ENCODE measurements at places on chromosomes 2 and 18.

GRCh38 chr2:85647823-85648526 lies 20.0 kb downstream of the SFTPB start:
- no peak for DNase-seq

- peak; percentile 67 for DNase-seq
Observed at GRCh38 chr2:24659862-24660261, 133.3 kb downstream of the PTRHD1 start.

GRCh38 chr2:100977511-100977910 lies 24.6 kb upstream of the RPL31 start:
- no peak for DNase-seq

GRCh38 chr2:99715956-99716355 lies 226.1 kb upstream of the REV1 start:
- DNase-seq = no peak

- DNase-seq = no peak
Observed at GRCh38 chr2:2879781-2880180, 497.8 kb downstream of the EIPR1 start.

GRCh38 chr2:119123389-119123788 lies 35.2 kb downstream of the C1QL2 start:
- DNase-seq = no peak

GRCh38 chr2:234914371-234915154 lies 37.3 kb upstream of the SH3BP4 start:
- no peak for DNase-seq

GRCh38 chr2:120195553-120195952 lies 27.6 kb downstream of the TMEM185B start:
- no peak for DNase-seq

- no peak for DNase-seq
Observed at GRCh38 chr2:172249986-172250385, 147.3 kb upstream of the DLX2 start.

DNA sequence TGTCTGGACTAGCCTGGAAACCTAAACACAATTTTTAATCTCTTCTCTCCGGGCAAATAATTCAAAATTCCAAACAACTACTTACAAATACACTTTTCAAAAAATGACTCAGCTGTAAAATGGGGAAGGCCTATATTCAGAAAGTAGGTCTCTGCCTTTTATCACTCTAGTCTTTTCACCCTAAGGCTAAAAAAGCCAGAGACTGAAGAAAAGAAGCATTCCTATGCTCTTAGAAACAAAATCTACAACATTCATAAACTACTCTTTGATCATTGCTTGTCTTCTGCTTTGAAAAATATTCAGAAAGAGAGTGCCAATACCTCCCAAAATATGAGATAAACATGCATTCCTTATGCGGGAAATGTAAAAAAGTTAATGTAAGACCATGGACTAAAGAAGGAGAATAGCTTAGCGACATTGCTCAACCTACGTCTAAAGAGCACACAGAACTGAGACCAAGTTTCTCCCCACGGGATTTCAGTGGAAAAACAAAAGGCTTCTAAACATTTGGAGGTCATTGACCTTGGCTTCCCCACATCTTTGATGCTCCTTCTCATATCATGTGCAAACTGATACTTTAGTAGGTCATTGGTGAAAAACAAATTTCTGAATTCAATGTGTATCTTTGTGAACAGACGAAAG lies 74.4 kb upstream of the EPB41L3 start:
- no peak for DNase-seq

DNA sequence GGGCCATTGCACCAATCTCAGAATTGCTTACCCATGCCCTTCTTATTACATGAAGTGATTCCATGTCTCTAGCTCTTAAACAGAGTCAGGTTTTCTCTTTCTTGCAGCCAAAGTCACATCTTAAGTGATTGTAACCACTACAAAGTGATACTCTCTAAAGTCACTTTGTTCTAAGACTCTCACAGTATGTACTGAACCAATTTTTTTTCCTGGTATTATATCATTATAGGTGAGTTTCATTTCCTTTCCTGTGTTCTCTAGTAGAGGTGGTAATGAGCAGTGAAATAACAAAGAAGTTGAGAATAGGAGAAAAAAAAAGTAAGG lies 66.3 kb upstream of the DARS1 start:
- DNase-seq = no peak

- DNase-seq = peak; percentile 42
Observed at GRCh38 chr2:64651590-64651989, 2.1 kb downstream of the SERTAD2 start.

DNA sequence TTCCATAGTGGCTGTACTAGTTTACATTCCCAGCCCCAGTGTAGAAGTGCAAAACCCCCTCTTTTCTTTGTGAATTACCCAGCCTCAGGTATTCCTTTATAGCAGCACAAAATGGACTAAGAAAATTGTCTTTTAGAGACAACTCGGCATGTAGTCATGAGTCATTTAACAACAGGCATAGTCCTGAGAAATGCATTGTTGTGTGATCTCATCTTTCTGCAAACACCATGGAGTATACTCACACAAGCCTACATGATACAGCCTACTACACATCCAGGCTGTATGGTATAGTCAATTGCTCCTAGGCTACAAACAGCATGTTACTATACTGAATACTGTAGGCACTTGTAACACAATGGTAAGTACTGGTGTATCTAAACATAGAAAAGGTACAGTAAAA lies 44.4 kb upstream of the MBP start:
- DNase-seq = no peak

DNA sequence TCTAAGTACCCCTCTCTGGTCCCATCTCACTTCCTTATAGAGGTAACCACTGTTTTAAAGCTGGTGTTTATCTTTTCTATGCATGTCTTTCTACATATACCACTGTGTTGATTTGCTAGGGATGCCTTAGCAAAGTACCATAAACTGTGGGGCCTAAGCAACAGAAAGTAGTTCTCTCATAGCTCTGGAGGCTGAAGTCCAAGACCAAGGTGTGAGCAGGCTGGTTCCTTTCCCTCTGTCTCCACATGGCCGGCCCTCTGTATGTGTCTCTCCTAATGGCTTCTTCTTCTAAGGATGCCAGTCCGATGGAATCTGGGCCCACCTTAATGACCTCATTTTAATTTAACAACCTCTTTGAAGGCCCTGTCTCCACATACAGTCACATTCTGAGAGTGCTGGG lies 40.8 kb upstream of the ROCK2 start:
- DNase-seq = no peak

DNA sequence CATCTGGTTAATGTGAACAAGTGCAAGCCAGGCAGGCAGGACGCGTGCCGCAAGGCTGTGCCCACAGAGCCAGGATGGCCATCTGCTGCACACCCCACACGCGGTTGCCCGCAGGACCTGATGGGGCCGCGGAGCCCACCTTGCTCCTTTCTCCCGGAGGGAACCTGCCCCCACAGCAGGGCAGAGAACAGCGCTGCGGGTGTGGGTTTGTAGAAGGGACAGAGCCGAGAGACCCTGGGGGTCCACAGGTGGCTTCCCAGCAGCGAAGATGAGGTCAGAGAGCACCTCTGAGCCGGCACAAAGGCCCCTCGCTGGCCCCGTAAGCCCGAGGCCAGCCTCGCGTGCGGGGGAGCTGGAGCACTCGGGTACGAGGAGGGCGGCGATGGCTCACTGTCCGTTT lies 460.8 kb upstream of the SALL3 start:
- DNase-seq = no peak

- no peak for DNase-seq
Observed at GRCh38 chr2:19029655-19030054, 328.8 kb downstream of the OSR1 start.

DNA sequence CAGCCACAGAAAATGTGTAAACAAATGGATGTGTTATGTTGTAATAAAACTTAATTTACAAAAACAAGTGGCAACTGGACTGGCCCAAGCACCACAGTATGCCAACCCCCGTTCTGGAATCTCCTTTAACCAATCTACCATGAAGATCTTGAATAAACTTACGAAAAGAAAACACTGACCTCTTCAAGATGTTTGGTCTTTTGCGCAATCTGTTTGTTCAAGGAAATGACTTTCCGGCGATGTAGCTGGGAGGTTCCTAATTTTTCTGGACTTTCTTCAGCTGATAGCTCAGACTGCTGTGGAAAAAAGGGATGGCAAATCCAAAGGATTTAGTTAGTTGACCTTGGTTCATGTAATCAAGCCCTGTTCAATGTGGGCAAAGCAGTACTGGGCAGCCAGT lies 55.7 kb downstream of the CCDC93 start:
- no peak for DNase-seq

DNA sequence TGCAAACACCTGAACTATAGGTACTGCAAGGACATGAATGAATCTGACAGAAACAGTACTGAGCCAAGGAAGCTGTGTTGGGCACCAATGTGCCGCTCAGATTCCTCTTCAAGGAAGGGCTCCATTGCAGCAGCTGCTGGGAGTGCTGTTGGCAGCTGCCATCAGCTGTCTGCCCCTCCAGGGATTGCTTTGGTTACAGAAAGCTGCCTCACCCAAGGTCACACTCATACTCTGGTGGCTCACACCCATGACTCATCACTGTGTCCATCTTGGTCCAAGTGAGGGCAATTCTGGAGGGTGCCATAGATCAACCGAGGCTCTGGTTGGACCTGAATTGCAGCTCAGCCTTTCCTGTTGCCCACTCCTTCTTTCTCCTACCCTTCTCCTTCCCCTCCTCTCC lies 24.4 kb upstream of the TRPM8 start:
- DNase-seq = no peak

Measured in HAP-1 (cell line).